Vagina (tissue), 2 donors: ENCODE measurements at places on chromosomes 5 and 9.

DNA sequence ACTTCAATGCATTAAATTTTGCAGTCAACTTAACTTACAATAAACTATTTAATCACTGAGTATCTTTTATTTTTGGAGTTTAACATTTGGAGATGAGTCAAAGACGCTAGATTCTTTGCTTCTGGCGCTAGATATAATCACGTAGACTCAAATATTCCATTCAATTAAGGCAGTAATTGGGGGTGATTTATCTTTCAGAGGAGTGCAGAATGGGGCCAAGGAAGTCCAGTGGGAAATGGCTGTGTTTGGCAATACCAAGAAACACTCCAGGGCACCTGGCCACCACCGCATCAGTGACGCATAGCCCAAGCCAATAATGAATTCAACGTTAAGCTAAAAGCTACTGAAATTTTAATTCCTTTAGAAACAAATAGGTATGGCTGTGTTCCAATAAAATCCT is 81.2 kb downstream of the PHAX start:
- no peaks in the 10 kb centered on the region for H3K36me3 ChIP-seq
- no peak overlapping the region for H3K27ac ChIP-seq
- no peak for DNase-seq
- H3K27me3 ChIP-seq, result no peaks in the 10 kb centered on the region

DNA sequence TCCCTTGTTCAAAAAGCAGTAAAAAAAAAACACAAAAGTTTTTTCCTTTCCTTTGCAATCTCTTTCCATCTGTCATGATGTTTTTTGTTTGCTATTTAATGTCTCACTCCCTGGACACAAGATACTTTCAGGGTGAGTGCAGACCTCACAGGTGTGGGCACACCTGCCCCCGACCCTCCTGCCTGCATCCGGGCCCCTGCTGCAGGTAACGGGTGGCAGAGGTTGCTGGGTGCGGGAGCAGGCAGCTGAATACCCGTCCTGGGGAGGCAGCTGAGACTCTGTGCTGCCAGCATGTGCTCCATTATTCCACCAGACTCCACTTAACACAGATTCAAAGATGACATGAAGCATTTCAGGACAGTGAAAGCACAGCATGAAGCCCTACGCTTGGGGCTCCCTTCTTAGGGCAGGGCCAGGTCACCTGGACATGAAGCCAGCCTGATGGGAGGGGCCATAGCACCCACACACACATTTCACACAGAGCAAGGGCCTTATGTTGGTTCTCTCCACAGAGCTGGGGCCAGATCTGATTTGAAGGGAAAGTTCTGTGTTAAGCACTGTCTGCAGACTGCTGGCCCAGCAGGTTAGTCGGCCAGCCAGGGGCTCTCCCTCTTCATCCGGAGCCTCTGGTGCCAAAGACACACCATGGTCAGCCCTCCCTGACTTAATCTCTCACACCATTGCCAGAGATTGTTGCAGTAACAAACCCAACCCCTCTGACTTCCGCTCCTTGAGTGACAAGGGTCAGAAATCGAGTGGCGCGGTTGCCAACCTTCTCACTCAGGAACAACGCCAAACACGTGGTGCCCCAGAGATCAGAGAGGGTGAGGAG is 13.0 kb downstream of the NEK6 start:
- H3K4me3 ChIP-seq, result no peak overlapping the region
- H3K27ac ChIP-seq, result peak overlapping the region; percentile 65
- H3K27me3 ChIP-seq, result no peaks in the 10 kb centered on the region

DNA sequence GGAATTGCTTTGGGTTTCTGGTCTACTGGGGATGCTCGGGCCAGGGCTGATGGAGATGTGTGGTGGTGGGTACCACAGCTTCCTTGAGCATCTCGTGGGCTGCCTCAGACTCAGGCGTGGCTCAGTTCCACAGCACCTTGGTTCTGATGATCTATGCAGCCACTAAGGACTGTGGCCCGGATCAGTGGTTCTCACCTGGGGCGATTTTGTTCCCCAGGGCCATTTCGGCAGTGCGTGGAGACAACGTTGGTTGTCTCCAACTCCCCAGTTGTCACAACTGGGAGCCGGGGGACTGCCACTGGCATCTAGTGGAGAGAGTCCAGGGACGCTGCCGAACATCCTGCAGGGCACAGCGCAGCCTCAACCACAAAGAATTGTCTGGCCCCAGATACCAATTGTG is 47.7 kb downstream of the FGF18 start:
- no peaks in the 10 kb centered on the region for H3K4me1 ChIP-seq
- no peak overlapping the region for H3K27ac ChIP-seq
- H3K36me3 ChIP-seq, result no peaks in the 10 kb centered on the region
- no peak for DNase-seq
- H3K4me3 ChIP-seq, result no peak overlapping the region

DNA sequence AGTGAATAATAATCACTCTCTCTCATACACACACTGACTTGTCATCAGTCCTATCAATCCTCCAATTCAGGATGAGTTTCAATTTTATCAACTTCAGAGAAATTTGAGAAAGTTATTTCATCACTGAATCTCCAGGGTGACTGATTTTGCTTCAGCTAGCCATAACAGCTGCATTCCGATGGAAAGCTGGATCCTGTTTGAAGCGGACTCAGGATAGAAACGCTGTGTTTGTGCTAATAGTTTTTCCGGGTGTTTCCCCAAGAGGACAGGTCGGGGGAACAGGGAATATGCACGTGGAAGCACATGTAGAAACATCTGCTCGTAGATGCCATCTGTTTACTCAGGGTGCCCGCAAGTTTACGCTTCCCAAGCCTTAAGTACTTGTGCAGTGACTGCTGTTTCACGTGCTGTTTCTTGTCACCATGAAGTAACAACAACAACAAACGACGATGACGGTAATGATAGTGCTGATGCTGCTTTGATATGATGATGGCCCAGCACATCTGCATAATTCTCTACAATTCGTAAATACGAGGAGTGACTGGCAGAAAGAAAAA is 263.7 kb upstream of the DAPK1 start:
- H3K4me3 ChIP-seq, result no peak overlapping the region
- H3K36me3 ChIP-seq, result no peaks in the 10 kb centered on the region
- H3K27me3 ChIP-seq, result no peaks in the 10 kb centered on the region
- no peaks in the 10 kb centered on the region for H3K4me1 ChIP-seq
- H3K27ac ChIP-seq, result no peak overlapping the region

DNA sequence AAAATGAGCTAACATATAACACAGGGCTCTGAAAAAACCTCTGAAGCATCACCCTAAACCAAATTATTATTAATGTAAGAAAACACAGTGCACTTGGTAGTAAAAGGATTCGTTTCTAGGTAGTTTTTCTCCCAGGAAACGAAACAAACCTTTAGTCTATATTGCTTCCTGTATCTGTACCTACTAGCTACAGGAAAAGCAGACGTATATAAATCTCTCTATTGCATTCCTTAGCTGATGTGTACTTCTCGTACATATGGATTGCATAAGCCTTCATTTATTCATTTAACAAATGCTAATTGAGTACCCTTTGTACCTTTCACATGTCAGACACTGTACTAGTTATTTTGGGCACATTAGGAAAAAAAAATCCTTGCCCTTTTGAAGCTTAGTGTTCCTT is 85.0 kb upstream of the RASA1 start:
- H3K27ac ChIP-seq, result no peak overlapping the region
- no peaks in the 10 kb centered on the region for H3K27me3 ChIP-seq
- H3K36me3 ChIP-seq, result no peaks in the 10 kb centered on the region
- H3K4me1 ChIP-seq, result no peaks in the 10 kb centered on the region

GRCh38 chr5:73365301-73365853 is 83.2 kb downstream of the FOXD1 start:
- no peaks in the 10 kb centered on the region for H3K4me1 ChIP-seq
- no peaks in the 10 kb centered on the region for H3K36me3 ChIP-seq
- DNase-seq, result no peak
- H3K27ac ChIP-seq, result no peak overlapping the region
- H3K27me3 ChIP-seq, result no peaks in the 10 kb centered on the region
